ENCODE measurements at places on chromosomes 2 and 18.

DNA sequence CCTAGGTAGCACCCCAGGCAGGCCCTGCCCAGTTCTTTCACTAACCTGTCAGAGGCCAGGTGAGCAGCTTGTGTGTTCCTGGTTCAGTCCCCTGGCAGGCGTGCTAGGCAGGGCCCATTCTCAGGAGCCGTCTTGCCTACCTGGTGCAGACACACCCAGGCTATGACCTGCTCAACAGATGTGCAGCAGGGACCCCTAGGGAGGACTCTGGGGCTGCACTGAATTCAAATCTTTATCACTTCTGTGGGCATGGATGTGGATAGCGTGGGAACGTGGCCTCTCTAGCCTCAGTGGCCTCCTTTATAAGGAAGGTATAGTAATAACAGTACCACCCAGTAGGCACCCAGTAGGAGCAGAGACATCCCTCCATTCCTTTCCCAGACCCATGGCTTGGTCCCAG, 48.4 kb downstream of the PLEKHB2 start:
- no peak overlapping the region for H3K27ac ChIP-seq
- peaks cover 5% of the 10 kb centered on the region for H3K27me3 ChIP-seq
- no peak for DNase-seq
- H3K4me1 ChIP-seq = peaks cover 5% of the 10 kb centered on the region
- H3K36me3 ChIP-seq = peaks cover 3% of the 10 kb centered on the region

DNA sequence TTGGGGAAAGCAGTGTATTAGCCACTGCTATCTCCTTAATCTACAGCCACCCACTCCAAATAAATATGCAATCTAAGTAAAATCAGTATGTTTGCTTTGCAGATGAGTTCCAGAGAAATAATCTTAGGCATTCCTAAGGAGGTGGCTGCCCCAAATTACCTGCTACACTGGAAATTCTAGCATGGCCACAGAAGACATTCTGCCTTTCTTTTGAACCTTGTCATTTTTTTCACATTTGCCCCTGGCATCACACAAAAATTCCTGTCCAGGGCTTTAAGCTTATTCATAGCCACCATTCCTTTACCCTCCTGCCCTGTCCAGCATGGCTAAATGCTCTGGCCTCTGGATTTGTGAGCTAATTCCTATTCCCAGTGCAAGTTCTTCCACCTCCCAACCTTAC, 36.8 kb upstream of the FAM124B start:
- no peak overlapping the region for H3K4me3 ChIP-seq
- no peak overlapping the region for H3K27ac ChIP-seq
- no peak for DNase-seq
- H3K36me3 ChIP-seq = peaks cover 2% of the 10 kb centered on the region
- H3K27me3 ChIP-seq = no peaks in the 10 kb centered on the region
- H3K4me1 ChIP-seq = no peaks in the 10 kb centered on the region

DNA sequence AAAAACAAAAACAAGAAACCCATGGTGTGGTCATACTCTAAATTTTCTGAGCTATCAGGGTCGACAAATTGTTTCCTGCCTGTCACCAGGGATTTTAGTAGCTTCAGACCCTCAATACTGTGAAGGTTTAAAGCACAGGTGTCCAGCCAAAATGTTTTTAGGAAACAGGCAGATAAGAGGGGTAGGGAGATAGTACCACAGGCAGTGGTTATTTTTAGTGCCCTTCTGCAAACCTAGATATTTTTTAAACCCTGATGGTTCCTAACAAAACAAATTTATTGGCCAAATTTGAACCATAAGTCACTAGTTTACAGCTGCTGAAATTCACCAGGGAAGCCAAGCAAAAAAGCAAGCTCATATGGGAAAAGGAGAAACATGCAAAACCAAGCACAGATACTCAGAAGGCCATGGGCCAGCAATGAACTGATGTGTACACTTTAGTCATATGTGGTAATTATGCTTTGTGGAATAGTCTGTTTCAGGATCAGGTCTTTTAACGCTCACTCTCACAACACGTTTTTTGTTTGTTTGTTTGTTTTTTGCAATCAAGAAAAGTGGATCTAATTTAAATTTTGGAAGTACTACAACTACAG, 156.8 kb upstream of the STK17B start:
- H3K4me3 ChIP-seq = no peak overlapping the region
- DNase-seq = no peak
- peaks cover 2% of the 10 kb centered on the region for H3K36me3 ChIP-seq
- H3K27me3 ChIP-seq = no peaks in the 10 kb centered on the region
- no peak overlapping the region for H3K27ac ChIP-seq

DNA sequence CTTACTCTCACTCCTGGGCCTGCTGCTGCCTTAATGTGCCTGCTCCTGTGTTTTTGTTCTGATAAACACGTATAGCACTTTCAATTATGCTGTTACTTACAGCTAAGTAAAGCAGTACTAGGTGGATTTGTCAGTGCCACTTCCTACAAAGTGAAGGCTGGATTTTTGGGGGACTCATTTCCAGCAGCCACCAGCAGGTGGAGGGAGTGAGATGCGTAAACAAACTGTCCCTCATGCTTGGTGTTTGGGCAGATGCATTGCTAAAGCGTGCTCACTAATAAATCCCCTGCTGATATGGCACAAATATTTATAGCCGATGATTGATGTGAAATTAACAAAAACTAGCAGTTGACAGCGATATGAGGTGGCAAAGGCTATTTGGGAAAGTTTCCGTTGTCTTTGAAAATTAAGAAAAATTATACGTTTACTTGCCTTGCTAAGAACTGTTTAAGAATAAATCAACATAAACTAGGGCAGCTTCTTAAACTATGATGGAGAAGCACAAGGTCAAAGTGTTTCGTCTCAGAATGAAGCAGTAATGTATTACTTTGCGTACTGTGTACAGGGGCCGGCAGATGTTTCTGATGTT, 101.7 kb downstream of the AGAP1 start:
- H3K4me3 ChIP-seq = no peak overlapping the region
- peaks cover 3% of the 10 kb centered on the region for H3K36me3 ChIP-seq
- no peaks in the 10 kb centered on the region for H3K27me3 ChIP-seq
- H3K27ac ChIP-seq = no peak overlapping the region

- peaks cover 80% of the 10 kb centered on the region for H3K4me1 ChIP-seq
- no peaks in the 10 kb centered on the region for H3K27me3 ChIP-seq
- no peaks in the 10 kb centered on the region for H3K36me3 ChIP-seq
Observed at GRCh38 chr2:186573531-186573930, 16.3 kb upstream of the ITGAV start.

GRCh38 chr18:53385889-53386288, 838.6 kb downstream of the MBD2 start:
- peaks cover 2% of the 10 kb centered on the region for H3K27me3 ChIP-seq
- DNase-seq = no peak
- no peak overlapping the region for H3K4me3 ChIP-seq
- no peak overlapping the region for H3K27ac ChIP-seq
- H3K36me3 ChIP-seq = no peaks in the 10 kb centered on the region
- no peaks in the 10 kb centered on the region for H3K4me1 ChIP-seq

DNA sequence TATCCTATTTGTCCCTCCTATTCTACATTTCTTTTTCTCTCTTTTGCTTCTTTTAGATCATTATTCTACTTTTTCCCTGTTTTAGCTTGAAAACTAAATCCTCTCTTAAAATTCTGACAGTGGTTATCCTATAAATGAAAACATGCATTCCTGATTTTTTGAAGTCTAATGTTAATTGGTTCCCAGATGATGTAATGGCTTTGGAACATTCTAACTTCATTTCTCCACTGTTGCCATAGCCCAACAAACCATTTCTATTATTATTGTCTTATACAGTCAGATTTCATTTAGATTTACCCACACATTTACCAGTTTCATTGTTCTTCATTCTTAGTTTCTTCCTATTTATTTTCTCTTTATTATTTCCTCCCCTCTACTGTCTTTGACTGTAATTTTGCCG, 36.5 kb downstream of the SIGLEC15 start:
- peaks cover 61% of the 10 kb centered on the region for H3K36me3 ChIP-seq
- no peaks in the 10 kb centered on the region for H3K4me1 ChIP-seq
- no peak overlapping the region for H3K27ac ChIP-seq
- H3K4me3 ChIP-seq = no peak overlapping the region
- no peak for DNase-seq

DNA sequence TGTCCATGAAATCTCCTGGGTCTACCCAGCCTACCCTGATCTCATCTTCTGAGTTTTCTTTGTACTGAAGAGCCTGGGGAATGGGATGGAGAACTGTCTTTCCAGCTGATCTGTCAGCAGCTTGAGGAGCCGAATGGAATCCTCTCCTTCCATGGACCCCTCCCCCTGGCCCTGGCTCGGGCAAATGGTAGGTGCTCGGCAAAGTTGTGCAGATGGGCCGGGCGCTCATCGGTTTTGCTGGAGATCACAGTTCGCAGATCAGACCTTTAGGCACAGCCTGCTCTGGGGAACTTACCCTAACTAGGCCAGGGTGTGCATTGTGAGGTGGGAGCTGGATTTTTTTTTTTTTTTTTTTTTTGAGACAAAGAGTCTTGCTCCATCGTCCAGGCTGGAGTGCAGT, 40.4 kb downstream of the LCT start:
- no peak for DNase-seq
- no peak overlapping the region for H3K27ac ChIP-seq
- H3K4me3 ChIP-seq = no peak overlapping the region
- no peaks in the 10 kb centered on the region for H3K36me3 ChIP-seq
- H3K27me3 ChIP-seq = no peaks in the 10 kb centered on the region
- peaks cover 18% of the 10 kb centered on the region for H3K4me1 ChIP-seq

- H3K27me3 ChIP-seq = no peaks in the 10 kb centered on the region
- H3K36me3 ChIP-seq = no peaks in the 10 kb centered on the region
- H3K4me1 ChIP-seq = peaks cover 7% of the 10 kb centered on the region
- H3K4me3 ChIP-seq = no peak overlapping the region
Observed at GRCh38 chr2:144131042-144131441, 388.9 kb downstream of the ZEB2 start.

DNA sequence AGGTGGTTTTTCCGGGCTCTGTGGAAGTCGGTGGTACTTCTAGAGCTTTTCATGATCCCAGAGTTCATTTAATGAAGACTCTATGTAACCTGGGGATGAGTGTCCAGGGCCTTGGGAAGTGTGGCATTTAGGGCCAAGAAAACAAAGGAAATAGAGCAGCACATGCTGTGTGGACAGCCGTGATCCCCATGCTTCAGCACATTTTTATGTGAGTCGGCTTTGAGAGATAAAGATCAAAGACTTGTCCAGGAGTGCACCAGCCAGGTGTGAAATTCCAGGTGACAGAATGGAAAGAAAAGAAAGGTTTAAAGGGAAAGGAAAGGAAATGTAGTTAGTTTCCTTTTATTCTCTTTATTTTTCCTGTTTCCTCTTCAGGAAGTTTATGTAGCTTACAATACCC, 258.0 kb upstream of the NRP2 start:
- DNase-seq = no peak
- no peaks in the 10 kb centered on the region for H3K36me3 ChIP-seq
- no peak overlapping the region for H3K27ac ChIP-seq
- H3K27me3 ChIP-seq = no peaks in the 10 kb centered on the region
- no peak overlapping the region for H3K4me3 ChIP-seq

DNA sequence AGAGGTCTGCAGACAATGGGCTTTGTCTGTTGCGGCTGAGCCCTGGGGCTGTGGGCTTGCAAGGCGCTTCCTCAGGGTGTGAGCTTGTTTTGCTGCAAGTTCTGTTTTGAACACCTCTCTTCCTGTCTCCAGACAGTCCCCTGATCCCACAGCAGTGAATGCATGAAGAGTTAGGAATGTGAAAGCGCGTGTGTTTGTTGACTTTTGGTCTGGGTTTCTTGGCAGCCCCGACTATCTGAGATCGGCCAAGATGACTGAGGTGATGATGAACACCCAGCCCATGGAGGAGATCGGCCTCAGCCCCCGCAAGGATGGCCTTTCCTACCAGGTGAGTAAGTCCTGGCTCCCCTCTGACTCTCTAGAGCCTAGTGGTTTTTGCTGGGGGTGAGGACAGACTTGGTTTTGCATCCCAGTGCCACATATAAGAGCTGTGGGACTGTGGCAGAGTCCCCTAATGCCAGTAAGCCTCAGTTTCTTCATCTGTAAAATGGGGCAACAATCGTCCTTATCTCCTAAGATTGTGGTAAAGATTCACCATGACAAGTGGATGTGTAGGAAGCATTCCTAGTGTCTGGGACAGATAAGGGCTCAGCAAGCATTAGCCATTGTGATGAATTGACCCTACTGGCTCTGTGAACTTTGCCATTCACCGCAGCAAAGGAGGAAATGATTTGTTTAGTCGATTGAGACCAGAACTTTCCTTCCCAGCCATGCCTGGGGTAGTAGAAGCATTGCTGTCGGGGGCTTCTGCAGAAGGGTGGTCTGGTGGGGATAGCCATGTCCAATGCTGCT, 3.0 kb downstream of the LBH start:
- H3K4me3 ChIP-seq = peak overlapping the region; percentile 84
- peaks cover 23% of the 10 kb centered on the region for H3K36me3 ChIP-seq
- H3K4me1 ChIP-seq = peaks cover 68% of the 10 kb centered on the region
- DNase-seq = no peak
- no peaks in the 10 kb centered on the region for H3K27me3 ChIP-seq

DNA sequence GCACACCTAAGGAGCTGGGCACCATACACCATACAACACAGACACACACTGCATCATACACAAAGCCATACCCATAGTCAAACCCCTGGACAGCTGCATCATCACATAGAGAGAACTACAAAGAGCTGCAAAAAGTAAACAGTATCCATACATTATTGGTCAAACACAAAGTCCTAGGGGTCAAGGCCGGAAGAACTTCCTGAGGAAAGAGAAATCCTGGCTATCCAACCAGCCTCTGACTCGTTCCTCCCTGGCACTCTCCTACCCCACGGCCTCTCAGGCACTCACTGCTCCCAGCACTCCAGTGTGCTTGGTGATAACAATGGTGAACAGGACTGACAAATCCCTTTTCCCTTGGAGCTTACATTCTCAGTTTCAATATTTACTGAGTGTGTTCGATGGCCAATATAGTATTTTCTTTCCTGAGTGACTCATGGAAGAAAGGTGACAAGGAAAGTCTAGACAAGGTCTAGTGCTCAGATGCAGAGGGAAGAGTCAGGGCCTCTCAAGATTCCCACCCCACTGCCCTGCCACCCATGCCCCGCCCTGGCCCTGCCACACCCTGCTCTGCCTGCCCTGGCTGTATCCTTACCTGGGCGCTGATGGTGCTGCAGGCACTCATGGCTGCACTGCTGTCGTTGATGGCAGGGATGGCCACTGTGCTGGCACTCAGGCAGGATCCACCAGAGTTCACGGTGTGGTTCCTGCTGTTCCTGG, 3.4 kb downstream of the CFAP65 start:
- H3K27me3 ChIP-seq = peaks cover 75% of the 10 kb centered on the region
- peaks cover 6% of the 10 kb centered on the region for H3K4me1 ChIP-seq
- no peak overlapping the region for H3K27ac ChIP-seq
- DNase-seq = no peak
- H3K36me3 ChIP-seq = no peaks in the 10 kb centered on the region

- no peaks in the 10 kb centered on the region for H3K4me1 ChIP-seq
- H3K4me3 ChIP-seq = no peak overlapping the region
- H3K36me3 ChIP-seq = peaks cover 2% of the 10 kb centered on the region
Observed at GRCh38 chr2:19881908-19882265, 19.9 kb downstream of the TTC32 start.

- H3K4me1 ChIP-seq = peaks cover 3% of the 10 kb centered on the region
- no peak for DNase-seq
- no peaks in the 10 kb centered on the region for H3K36me3 ChIP-seq
- no peaks in the 10 kb centered on the region for H3K27me3 ChIP-seq
- no peak overlapping the region for H3K27ac ChIP-seq
Observed at GRCh38 chr18:3061581-3062312, 48.8 kb upstream of the LPIN2 start.

- no peak for DNase-seq
- H3K4me1 ChIP-seq = peaks cover 3% of the 10 kb centered on the region
- no peaks in the 10 kb centered on the region for H3K27me3 ChIP-seq
- H3K4me3 ChIP-seq = no peak overlapping the region
- no peak overlapping the region for H3K27ac ChIP-seq
Observed at GRCh38 chr2:165640247-165640929, 153.7 kb downstream of the GALNT3 start.
